ENCODE measurements at places on chromosomes 11 and 22.
A peak's percentile ranks its signal among the peaks of the same experiment; 100 is the strongest.

DNA sequence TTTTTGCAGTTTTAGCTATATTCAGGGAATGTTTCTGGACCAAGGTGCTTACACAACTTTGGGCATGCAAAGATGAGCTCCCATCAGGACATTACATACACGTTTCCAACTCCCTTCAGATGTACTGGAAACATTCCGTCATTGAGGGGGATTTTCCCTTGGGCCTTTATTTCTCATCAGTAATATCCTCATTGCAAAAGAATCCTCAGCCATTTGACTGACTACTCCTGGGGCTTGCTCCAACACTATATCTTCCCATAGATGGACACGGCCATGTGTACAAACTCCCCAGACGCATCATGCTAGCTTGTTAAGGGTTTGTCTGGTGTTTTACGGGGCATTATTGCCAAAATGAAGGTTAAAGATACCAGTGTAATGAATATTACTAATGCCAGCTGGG, 59.3 kb upstream of the NUP160 start:
- no peak for DNase-seq

DNA sequence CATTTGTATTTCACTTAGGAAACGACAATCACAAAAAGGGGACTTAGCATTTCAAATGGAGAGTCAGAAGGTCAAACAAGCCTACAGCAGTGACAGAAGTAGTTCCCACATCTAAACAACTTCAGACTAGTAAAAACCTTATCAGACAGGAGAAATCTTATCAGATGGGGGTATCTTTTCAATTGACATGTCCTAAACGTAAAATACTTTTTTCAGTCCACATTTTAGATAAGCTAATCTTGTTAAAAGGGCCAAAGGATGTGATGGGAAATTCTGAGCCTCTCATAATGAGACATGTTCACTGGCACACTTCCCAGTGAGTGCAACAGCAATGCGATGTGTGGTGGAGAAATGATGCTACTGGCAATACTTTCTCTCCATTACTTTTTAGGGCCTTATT, 2.4 kb downstream of the MAPK1 start:
- DNase-seq, result no peak

- no peak for DNase-seq
Measured at GRCh38 chr11:60918251-60918938, 4.4 kb downstream of the TMEM109 start.

GRCh38 chr11:15665368-15665871, 550.7 kb downstream of the INSC start:
- DNase-seq, result no peak

- DNase-seq, result no peak
Measured at GRCh38 chr22:44753189-44754042, 1.0 kb downstream of the ARHGAP8 start.

DNA sequence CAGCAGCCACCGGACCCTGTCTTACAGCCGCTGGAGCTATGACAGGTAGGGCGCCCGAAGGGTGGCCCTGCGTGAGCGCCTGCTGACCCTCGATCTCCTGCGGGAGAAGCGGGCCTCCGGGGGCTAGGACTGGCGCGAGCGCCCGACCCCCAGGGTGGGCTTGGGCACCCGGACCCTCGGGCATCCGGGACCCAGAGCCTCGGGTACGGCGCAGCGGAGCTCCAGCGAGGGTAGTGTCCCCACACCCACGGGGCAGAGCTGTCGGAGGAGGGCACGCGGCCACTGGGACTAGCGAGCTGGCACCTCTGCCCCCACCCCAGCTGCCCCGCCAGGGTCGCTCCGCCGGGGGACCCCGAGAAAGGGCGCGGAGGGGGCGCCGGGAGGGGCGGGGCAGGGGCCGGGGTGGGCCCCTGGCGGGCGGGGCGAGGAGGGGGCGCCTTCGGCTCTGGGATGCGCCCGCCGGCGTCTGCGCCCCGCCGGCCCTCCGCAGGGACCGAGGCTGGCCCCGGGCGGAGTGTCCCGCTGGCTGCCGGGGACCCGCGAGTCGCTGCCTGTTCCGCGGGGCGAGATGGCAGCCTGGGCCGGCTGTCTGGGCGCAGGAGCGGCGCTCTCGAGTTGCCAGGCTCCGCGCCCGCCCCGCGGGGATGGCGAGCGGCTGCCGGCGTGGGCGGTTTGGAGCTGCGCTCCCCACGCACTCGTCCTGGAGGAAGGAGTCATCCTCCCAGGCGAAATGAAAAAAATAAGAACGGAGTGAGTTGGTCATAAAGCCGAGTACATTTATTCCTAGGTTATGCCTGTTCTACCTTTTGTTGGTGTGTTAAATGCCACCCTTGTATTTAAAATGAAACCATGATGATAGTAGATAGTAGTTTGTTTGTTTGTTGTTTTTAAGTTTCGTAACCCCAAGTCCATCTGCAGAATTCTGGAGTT, 32.4 kb downstream of the EIF3F start:
- peak; percentile 44 for DNase-seq

DNA sequence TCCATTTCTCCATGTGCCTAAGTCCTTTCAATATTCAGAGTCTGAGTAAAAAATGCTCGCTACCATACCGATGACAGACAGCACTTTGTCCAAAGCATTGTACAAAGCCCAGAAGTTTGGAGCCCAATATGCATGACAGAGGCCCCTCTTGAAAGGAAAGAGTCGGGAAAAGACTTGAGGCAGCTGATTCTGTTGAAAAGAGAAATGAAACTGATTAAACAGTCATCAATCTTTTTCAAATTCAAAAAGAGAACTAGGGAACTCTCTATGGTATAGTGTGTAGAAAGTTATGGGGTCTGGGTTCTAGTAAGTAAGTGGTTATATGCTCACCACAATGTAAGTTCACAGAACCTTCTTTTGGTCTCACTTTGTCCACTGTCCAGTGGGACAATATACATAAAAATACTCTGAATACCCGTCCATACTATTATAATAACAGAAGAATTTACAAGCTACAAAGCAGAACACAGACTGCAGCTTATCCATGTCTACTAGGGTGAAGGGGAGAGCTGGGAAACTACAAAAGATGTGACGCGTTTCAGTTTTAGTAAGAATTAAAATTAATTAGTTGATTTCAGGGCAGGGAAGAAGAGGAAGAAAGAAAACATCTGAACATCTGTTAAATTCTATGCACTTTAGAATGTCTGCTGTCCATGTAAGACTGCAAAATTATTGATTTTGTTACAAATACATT, 26.7 kb downstream of the ALG8 start:
- DNase-seq, result no peak

GRCh38 chr11:128854841-128855240, 12.3 kb downstream of the KCNJ1 start:
- no peak for DNase-seq

DNA sequence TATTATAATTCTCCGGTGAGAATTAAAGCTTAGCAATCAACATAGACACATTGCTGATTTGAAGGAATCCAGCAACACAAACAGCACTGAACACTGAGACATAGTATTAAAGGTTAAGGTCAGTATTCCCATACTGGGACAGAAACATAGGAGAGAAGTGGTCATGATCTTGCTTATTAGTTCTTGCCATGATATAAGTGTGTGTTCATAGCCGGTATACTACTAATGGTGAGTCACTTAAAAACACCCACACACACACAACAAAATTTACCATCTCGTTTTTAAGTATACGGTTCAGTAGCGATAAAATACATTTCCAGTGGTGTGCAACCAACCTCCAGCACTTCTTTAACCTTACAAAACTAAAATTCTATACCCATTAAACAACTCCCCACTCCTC, 96.3 kb downstream of the C11orf65 start:
- DNase-seq, result no peak

DNA sequence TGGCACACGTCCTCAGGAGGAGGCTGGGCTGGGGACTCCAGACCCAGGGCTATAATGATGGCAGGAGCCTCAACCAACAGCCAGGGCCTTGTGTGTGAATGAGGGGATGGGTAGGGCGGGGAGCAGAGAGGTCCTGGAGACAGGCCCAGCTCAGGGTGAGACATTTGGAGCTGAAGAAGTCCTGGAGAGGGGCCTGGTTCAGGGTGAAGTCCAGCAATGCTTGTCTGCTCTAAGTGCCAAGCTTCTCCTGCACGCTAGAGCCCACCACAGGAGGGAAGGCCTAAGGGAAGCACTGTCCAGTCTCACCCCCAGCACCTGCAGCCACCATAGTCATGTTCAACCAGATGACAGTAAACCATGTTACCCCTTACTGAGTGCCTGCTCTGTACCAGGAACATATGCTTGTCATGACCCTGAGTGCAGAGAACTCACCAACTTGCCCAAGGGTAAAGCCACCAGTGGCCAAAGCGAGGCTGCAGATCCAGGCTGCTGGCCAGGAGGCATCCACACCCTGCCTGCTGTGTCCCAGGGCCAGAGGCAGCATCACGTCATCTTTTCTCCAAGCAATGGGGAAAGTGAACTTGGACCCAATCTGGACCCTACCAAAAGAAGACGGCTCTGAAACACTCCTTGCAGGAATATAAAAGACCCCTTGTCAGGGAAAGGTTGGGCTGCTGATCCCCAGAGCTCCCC, 24.0 kb downstream of the LMO1 start:
- no peak for DNase-seq

- no peak for DNase-seq
Measured at GRCh38 chr11:117786135-117786870, 10.7 kb downstream of the DSCAML1 start.

Data from putamen (tissue), 1 donor.